ENCODE measurements at places on chromosomes 2 and 18.
A peak's percentile ranks its signal among the peaks of the same experiment; 100 is the strongest.

DNA sequence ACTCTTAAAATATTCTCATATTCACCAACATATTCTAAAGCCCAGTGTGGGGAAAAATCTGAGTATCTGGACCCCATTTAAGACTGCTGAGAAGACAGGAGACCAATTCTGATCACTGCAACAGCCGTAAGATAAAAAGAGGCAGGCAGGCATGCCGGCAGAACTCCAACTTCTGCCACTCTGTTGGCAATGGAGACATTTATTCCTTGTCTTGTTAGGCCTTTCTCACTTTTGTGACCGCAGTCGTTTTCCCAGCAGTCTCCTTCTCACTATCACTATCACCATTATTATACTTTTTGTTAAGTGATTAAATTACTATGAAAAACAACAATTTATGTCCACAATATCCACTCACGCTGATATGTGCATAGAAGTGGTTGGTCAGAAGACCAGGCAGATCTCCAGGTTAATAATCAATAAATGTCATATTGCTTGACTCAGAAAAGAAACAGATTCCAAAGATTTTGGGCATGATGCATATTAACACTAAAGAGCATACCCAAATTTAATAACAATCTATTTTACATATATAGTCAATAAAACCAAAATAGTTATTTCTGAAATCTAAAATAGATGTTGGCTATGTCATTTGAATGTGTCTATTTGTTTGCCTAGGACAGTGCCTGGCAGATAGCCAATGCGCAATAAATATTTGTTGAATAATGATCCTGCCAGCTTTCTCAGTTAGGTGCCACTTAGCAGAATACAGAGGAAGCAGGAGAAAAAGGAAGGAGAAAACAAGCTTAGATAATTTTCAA, 38.2 kb downstream of the SESTD1 start:
- DNase-seq = no peak

- DNase-seq = peak; percentile 78
These were observed at the start of gene VAMP8 for GRCh38 chr2:85577386-85578242. VAMP8 (plus strand) TSS chr2:85577586; CDS start chr2:85577647, 61 bp downstream.

DNA sequence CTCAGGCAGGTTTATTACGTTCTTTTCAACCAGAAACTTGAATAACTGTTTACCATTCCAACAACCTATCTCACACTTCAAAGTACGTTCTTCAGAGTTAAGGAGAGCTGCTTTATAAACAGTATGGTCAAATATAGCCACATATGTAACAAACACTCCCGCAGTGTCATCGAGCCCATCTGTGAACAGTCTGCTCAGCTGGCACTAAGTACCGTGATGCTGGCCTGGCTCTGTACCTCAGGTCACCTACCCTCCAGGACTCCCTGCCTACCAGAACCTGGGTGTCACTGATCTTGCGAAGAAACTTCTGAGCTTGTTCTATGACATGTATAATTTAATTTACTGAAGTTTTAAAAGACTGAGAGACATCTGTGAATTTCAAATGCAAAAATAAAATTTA, 71.4 kb downstream of the SEPTIN10 start:
- no peak for DNase-seq

DNA sequence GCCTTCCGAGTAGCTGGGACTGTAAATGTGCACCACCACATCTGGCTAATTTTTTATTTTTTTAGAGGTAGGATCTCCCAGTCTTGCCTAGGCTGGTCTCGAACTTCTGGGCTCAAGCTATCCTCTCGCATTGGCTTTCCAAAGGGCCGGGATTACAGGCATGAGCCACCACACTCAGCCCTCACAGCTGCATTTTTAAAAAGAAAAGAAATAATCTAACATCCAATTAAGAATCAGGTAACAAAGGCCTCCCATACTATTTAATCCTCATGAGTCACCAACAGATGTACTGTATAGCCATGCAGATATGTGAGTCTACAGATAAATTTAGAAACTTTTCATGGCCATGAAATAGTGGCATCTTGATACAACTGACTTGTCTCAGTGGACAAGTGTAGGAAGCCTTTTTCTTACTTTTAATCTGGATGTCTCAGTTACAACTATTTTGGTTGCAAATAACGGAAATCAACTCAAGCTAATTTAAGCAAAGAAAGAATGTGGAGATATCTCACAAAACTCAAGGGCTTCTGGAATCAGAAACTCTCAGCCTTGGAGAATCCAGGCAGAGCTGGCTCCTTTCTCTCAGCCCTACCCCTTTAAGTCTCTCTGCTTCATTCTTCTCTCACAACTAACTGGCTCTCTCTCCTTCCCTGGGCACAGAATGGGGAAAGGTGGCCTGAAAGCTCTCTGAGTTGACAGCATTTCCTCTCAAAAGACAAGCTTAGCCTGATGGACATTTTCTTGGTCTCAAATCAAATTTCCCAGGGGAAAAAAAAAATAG, 12.8 kb upstream of the PPM1B start:
- no peak for DNase-seq

DNA sequence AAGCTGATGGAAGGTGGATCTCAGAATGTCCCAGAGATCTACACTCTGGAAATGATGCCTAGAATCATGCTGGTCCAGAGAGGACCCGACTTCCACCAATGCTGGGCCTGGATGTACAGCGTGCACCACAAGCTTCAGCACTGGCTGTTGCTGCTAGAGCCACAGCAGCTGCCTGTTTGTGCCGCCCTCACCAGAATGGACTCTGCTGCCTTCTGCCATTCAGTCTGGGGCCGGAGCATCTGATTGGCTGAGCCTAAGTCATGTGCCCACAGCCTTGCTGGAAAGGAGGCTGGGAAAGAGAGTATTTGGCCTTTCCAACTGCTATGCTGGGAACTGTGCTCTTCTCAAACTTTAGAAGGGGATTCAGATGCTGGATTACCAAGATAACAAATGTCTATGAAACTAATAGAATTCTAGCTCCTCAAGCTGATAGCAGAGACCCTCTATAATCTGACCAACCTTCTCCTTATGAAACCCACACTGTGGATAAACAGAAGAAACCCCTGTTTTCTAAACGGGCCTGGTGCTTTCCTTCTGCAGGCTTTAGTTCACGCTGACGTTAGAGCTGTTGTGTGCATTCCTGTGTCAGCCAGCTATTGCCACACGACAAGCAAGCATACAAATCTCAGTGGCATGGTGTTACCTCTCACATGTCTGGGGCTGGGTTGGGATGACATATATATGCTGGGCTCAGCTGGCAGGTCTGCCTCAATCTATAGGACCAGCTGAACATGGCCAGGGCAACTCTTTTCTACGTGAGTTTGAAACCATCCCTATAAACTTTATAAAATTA, 4.1 kb upstream of the LOXHD1 start:
- no peak for DNase-seq

DNA sequence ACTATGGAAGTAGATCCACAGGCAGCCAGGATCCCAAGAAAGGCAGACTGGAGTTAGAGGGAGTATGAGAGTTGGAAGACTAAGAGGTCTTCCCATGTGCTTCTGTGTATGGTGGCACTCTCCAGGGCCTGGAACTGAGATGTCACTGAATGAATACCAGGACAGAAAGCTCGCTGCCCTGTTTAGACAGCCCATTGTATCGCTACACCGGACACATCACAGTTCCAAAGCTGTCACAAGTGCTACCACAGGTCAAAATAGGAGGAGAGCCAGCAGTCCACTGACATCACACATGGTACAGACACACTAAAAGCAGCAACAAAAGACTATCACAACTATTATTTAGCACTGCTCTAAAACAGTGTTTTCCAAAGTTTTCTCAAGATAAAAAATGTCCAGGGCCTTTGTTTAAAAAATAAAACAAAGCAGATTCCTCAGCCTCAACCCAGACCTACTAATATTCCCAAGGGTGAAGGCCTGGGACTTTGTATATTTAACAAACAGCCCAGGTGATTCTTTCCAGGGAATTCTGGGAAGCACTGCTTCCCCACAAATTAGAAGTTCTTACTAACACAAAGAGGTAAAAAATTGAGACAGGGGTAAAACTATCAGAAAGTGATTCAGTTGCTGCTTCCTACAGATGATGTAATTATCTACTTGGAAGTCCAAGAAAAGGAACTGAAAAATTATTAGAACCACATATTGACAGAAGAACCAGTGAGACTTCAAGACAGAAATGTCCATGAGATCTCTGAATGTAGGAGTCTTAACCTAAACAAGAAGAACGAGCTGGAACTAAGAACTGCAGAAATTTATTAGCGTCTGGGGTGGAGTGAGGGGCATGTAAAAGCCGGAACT, 116.0 kb downstream of the DTNB start:
- no peak for DNase-seq

DNA sequence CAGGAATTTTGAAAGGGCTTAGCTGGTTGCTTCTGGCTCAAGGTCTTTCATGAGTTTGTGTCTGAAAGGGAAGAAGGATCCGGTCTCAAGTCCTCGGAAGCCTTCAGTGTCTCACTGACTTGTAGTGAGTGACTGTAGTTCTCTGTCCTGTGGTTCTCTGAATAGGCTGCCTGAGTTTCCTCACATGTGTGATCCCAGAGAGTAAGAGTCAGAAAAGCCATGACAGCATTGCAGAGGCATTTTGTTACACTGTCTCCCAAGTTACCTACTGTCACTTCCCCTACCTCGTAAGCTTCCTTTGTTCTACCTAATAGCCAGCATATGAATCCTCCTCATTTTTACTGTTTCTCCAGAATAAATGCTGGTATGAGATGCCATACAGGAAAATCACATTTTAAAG, 709.1 kb upstream of the CHAC2 start:
- no peak for DNase-seq

DNA sequence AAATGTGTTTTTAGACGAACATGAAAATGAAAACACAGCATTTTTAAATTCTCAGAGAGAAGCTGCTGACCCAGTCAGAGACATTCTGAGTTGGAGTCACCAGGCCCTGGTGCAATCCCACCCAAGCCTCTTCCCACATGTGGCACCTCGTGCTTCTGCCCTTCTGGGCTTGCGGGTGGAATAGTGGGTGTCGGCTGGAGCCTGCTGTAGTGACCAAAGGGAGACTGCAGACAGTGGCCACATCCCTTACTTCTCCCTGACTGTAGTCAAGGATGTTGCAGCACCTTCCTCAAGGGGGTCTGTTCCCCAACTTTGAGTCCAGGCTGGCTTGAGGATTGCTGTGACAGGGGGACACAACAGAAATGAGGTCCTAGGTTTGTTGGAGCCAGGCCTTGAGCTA, 104.4 kb upstream of the GLI2 start:
- no peak for DNase-seq

GRCh38 chr18:12376034-12376753, 833 bp downstream of the AFG3L2 start:
- DNase-seq = no peak

GRCh38 chr18:79781331-79781941, 16.3 kb upstream of the KCNG2 start:
- no peak for DNase-seq

GRCh38 chr2:152485954-152486736, 151.2 kb downstream of the FMNL2 start:
- no peak for DNase-seq

DNA sequence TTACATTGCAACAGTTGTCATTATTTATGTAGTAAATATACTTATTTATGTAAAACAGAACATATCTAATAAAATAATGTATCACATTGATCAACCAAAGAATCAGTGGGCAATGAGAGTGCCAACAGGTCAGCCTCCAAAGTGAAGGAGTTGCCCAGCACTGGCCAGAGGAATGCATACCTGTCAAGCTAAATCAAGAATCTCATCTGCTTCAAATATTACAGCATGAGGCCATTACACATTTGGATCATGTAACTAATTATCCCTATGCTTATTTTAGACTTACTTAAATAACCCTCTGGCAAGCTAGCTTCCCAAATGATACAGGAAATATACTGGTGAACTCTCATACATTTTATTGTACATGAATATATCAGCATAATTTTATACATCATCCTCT, 1211.7 kb upstream of the ACVR2A start:
- DNase-seq = no peak
